Left hindlimb (tissue), 1 donor: ENCODE measurements at places on chromosomes 6 and 20.
A peak's percentile ranks its signal among the peaks of the same experiment; 100 is the strongest.

DNA sequence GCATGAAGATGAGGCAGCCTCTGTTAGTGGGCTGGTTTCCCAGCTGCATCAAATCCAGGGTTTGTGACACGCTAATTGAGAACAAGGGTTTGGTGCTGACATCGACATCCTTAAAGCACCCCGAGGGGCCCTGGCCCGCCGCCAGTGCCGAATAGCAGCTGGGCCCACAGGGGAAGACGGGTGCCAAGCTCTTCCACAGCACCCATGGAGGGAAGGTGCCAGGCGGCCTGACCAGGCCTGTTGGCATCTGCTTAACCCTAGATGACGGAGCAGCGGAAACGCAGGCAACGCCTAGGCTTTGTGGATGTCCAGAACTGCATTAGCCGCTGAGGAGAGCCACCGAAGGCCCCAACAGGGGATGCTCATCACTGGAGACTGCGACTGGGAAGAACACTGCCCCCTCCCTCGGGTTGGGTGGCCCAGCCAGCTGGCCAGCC, 16.0 kb downstream of the UQCC2 start:
- no peak for DNase-seq

DNA sequence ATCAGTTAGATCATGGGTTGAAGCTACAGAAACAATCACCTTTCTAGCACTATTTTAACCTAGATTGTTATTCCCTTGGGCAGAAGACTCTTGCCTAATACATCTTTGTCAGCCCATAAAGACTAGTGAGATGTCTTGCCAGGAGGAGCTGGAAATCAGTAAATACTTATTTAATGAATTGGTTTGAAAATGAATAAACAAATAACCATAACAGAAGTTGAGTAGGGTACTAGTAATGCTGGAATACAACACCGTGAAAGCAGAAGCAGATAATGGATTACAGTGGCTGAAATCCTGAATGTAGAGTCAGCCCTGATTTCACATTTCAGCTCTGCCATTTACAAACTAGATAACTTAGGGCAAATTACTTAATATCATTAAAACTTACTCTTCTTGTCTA, 236.1 kb downstream of the PACRG start:
- DNase-seq = no peak

DNA sequence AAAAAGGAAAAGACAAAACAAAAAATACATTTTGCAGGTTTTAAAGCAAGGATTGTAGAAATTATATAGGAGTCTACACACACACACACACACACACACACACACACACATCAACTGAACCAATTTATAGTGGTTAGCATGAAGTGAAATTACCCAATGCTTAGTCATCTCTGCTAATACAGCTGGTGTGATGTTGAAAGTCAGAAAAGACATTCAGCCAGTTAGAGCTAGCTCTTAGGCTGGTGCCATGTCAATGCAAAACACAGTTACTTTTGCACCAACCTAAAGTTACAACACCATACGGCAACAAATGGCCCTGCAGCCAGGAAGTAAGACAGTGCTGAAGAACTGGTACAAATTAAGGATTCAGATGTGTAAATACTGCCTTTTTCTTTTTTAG, 15.2 kb downstream of the FAM210B start:
- no peak for DNase-seq

- no peak for DNase-seq
Observed at GRCh38 chr6:128606611-128607010, 86.2 kb upstream of the PTPRK start.

DNA sequence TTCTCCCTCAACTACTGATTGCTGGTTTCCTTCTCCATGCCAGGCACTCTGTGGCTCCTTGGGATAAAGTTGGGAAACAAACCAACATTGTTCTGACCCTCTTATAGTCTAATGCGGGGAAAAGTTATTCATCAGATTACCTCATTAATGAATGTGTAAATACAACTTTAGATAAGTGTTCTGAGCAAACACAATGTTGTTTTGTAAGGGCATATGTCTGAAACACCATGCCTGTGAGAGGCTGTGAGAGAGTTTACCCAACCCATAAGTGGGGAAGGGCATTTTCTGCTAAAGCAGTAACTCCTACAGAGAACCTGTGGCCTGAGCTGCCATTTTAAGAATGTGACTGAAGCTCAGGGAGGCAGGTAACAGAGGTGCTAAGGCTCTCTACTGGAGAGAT, 283.5 kb downstream of the KHDC1L start:
- no peak for DNase-seq

DNA sequence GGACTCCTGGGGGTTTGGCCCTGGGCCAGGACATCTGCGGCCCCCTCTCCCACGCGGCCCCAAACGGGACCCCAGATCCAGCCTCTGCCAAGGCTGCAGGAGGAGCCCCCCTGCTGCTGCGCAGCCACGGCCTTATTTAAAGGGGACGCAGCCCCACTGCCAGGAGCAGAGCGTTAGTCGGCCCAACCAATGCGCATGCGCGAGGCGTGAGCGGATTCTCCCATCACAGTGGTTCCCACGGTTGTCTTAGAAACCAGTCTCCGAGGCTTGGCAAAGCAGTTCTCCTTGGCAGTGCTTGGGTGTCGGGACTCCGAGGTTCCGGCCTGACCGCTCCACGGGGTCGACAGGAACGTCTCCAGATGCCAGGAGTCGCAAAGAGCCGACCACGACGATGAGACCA, 288.3 kb upstream of the ZNF337 start:
- peak; percentile 61 for DNase-seq

- no peak for DNase-seq
Observed at GRCh38 chr6:34207695-34208443, 28.8 kb upstream of the HMGA1 start.

GRCh38 chr20:53778041-53778516, 184.4 kb upstream of the ZNF217 start:
- no peak for DNase-seq

DNA sequence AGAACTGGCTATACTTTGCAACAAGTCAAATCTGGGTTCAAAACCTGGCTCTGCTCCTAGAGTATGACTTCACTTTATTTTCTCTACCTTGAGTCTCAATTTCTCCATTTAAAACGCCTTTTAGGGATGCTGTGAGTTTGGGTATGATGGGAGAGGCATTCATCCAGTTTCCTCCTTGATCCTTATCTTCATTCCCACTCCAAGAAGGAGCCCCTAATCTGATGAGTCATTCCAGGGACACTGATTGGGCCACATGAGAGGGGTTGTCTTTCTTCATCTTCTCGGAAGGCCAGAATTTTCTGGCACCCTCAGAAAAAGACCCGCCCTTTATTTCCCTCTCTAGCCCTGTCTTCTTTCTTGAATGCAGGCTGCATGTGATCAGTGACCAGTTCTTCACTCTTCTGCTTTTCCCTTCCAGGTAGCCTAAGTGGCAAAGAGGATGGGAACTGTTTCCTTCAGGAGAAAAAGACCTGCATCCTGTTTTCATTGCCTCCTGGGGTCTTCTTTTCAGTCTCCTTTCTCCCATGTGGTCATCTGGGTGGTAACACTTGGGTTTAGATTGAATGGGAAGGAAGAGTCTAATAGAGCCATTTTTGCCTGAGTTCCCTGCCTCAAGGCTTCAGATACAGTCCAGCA, 32.1 kb upstream of the PNRC1 start:
- DNase-seq = no peak

GRCh38 chr20:14950633-14951032, 613.2 kb upstream of the FLRT3 start:
- no peak for DNase-seq

DNA sequence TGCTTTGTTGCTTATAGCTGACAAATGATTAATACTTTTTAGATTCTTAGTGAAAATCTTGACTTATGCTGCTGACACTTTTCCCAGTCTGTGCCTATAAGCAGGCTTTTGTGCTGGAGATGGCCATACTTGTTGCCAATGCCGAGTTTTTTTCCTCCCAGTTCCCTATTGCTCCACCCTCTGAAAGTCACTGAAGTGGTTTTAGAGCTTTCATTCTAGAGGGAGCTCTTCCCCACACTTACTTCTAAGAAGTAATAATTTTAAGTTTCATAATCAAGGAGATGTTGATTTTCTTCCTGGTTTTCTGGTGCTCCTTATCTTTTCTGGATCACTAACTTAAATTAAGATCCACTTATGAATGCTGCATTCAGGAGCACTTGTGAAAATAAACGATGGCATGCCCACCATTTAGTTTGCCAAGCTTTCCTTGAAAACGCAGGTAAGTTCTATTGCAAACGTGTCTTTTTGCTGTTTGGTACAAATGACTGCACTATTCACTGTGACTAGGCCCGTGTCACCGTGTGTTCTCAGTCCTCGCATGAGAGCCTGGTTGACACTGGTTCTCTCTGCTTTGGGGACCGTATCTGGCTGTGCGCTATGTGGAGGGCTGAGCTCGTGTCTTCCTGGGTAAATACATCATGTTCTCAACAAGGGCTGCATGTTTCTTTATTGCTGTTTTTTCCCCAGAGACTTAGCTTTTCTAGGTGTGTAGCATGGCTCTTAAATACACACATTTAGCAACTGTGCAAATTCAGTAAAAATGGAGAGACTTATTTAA, 50.2 kb downstream of the GFRA4 start:
- DNase-seq = no peak
